Mammary epithelial cell (primary cell): ENCODE measurements at places on chromosomes 2 and 18. TPM values are rescaled to one million over a fixed set of nuclear protein-coding genes. Genes with fewer than 3 reads are reported as not detected.

SCYGR4 gene
- not detected for total RNA-seq

LIPG gene
- 72.5 and 78.8 TPM in 2 replicates for total RNA-seq

SELENOI gene
- 42.7 TPM for total RNA-seq

MAP2 gene
- 10.5 and 22.2 TPM in 2 replicates for total RNA-seq

CTIF gene
- 70.8 and 87.4 TPM in 2 replicates for total RNA-seq

GAD1 gene
- total RNA-seq: 3.0 and 5.2 TPM in 2 replicates

ANKRD30B gene
- not detected in 2 replicates for total RNA-seq

HNRNPA3 gene
- 137 and 196 TPM in 2 replicates for total RNA-seq
